Posterior cingulate gyrus (tissue), 11 donors: ENCODE measurements at places on chromosomes 6 and 20.

DNA sequence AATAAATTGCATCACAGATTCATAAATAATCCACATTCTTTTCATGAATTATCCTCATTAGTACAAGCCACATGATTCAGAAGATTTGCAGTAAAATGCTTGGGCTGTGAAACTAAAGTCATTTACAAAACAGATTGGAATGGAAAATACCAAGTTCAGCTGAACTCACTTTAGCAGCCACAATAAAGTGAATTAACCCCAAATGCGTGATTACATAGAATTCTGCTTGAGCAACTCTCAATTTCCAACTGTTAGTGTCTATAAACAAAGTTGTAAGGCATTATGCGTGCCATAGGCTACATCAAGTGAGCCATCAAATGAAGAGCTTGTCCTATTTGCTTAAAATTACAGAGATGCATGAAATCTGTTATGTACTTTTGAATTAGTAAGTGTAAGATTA is 60.4 kb upstream of the GFRAL start:
- no peak for DNase-seq

- no peak for DNase-seq
These were observed 120.1 kb upstream of the CDYL start for GRCh38 chr6:4656106-4656505.

- DNase-seq: no peak
These were observed 30.6 kb downstream of the RBM24 start for GRCh38 chr6:17311595-17312311.

DNA sequence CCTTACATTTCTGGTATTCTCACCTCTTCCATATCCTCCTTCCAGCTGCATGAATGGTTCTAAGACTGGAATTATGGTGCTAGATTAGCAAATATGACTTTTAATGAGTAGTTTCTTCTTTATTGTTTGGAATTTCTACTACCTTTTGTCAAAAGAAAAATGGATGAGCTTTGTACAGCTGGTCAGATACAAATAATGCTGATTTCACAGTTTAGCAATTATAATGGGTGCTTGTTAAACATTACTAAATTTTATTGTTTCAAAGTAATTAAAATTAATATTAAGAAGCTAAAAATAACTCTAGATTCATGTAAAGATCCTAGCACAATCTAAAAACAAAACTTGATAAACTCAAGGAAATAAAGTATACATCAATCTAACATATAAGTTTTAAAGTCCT is 32.3 kb upstream of the BEND6 start:
- no peak for DNase-seq

GRCh38 chr6:109891924-109892323 is 86.2 kb upstream of the GPR6 start:
- no peak for DNase-seq

DNA sequence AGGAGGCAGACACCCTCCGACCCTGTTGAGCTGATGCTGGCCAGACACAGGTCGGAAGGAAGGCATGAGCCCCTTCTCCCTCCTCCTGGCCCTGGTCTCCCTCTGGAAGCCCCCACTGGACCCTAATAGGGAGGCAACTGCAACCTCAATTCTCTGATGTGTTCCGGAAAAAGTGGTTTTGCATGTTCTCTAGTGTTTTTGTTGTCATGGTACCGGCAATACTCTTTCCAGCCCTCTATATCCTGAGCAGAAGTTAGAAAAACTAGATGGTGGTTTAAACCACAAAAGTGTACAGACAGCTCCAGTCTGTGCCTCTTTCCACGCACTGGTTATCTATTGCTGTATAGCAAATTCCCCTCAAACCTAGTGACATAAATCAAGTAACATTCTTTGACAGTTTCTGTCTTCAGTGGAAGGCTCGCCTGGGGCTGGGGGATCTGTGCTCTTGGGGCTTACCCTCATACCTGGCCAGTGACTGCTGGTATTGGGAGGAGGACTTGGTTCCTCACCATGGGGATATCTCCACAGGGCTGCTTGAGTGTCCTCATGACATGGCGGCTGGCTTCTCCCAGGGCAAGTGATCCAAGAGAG is 37.0 kb downstream of the SYTL3 start:
- no peak for DNase-seq

DNA sequence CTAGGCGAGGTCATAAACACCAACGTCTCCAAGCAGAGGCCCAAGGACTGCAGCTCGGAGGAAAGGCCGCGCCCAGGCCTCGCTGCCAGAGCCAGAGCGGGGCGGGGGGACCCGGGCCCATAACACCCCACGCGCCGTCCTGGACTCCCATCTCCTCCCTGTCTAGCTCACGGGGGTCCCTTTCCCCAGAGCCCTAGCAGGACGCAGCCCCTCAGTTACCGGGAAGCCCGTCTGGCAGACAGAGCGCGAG is 44.9 kb downstream of the MDFI start:
- DNase-seq: no peak

- no peak for DNase-seq
These were observed 44.3 kb upstream of the IRF4 start for GRCh38 chr6:347232-347631.

DNA sequence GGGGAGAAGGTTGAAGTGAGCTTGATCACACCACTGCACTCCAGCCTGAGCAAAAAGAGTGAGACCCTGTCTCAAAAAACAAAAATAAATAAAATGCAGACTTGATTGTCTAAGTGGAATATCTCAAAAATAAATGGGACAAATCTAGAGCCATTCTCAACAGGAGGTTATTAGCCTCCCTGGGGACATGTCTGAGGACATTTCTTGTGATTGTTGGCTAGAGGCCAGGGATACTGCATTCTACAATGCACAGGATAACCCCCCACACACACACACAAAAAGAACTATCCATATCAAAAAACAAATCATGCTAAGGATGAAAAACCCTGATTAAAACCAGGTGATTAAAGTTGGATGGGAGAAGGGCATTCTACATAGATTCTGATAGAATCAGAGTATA is 37.5 kb downstream of the FAM217A start:
- DNase-seq: no peak

GRCh38 chr6:47268572-47269187 is 41.0 kb downstream of the TNFRSF21 start:
- no peak for DNase-seq

- no peak for DNase-seq
These were observed 458.7 kb downstream of the RNF144B start for GRCh38 chr6:18845896-18846295.

DNA sequence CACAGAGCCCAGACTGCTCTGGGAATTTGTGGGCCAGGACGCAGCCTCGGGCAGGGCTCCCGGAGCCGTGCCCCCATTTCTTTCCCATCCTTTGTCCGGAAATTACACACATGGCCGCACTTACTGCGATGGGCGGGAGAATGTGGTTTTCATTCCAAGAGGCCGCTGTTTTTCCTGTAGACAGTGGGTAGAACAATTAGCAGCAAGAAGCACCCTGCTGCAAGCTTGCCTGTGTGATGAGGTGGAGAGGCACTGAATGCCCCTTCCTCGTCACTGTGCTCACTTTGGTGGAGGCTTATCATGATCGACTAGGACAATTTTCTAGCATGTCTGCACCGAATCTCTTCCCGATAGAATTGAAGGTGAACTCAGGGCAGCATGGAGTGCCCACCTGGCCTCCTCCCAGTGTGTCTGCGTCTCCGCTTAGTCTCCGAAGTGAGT is 102.8 kb downstream of the DACT2 start:
- peak; percentile 29 for DNase-seq

- DNase-seq: no peak
These were observed 644.3 kb upstream of the AGPAT4 start for GRCh38 chr6:161918109-161918531.

GRCh38 chr6:165232731-165233488 is 76.5 kb downstream of the C6orf118 start:
- DNase-seq: no peak
